ENCODE measurements at places on chromosomes 6 and 20. TPM values are rescaled to one million over a fixed set of nuclear protein-coding genes. Genes with fewer than 3 reads are reported as not detected.

ZC3H12D gene
- polyA plus RNA-seq: 0.55 TPM

NKX2-2 gene
- polyA plus RNA-seq: not detected

CCR6 gene
- not detected for polyA plus RNA-seq

ELOVL5 gene
- polyA plus RNA-seq: 83.3 TPM

CALHM4 gene
- 0.26 TPM for polyA plus RNA-seq

BHLHE23 gene
- polyA plus RNA-seq: not detected

RAB44 gene
- polyA plus RNA-seq: 0.08 TPM

DPPA5 gene
- not detected for polyA plus RNA-seq

- DNase-seq: no peak
Measured at GRCh38 chr6:89792881-89793280, 26.7 kb downstream of the MDN1 start.

DNA sequence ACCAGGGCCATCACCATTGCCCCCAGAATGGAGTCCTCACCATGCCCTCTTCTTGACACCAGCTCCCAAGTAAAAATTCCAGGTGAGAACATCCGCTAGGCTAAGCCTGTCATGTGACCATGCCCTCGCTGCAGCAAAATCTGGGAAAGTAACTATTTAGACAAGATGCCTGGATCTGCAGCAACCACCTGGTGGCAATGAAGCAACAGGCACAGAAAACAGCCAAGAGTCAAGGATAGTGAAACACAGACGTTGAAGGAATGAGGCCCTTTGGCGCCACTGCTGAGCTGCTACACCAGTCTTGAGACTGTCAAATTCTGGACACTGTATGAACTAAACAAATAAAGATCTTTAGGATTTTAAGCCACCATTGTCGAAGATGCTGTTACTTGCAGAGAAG lies 30.1 kb upstream of the TGM6 start:
- no peak for DNase-seq

- no peak for DNase-seq
Measured at GRCh38 chr20:12090920-12091319, 173.2 kb downstream of the BTBD3 start.

DNA sequence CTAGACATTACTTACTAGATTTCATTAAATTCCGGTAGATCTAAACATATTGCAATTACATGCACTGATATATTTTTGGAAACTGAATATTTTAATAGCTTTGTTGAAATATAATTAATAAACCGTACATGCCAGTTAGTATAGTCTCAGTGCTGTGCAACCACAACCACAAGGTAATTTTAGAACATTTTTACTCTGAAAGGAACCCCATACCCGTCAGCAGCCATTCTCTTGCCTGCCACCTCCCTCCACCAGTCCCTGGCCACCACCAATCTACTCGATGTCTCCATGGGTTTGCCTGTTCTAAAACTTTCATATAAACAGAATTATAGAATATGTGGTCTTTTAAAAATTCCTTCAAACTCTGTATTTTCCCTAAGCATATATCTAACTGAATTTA lies 293.9 kb downstream of the THBS2 start:
- no peak for DNase-seq

- DNase-seq: no peak
Measured at GRCh38 chr6:16681260-16681873, 79.9 kb downstream of the ATXN1 start.

GRCh38 chr20:38833154-38833856 lies 27.8 kb downstream of the PPP1R16B start:
- no peak for DNase-seq

- no peak for DNase-seq
Measured at GRCh38 chr6:8420031-8420588, 15.2 kb downstream of the SLC35B3 start.

GRCh38 chr6:44263354-44264100 lies 1.8 kb downstream of the NFKBIE start:
- no peak for DNase-seq

- no peak for DNase-seq
Measured at GRCh38 chr6:149933036-149933435, 8.8 kb upstream of the ULBP2 start.

DNA sequence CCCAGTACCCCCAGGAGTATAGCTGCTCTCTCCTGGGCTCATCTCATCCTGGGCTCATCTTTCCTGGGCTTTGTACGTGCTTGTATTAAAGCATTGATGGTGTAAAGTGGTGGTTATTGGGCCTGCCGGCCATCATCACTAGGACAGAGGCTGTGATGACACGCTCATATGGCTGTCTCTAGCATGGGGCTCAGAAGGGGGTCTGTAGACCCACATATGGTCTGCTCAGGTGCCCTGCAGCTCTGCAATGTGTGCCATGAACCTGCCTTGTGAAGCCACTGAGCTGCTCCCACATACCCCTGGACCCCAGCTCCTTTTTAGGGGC lies 143.4 kb downstream of the CDC5L start:
- DNase-seq: no peak

DNA sequence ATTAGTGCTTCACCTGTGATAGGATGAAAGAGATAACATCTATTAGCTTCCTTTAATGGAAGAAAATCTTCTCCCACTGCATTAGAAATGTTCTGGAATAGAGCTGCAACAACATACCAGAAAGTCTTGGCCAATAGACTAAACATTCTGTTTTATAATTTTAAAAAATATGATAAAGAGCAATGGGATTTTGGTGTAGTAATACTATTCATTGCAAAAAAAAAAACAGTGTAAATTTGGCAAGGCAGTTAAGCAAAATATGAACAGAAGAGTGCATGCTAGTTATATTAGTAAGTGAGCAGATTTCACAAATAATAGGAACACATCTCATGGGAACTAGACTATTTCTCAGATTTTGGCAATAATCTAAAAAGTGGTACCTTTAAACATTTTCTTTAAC lies 43.3 kb downstream of the SOX4 start:
- no peak for DNase-seq

- no peak for DNase-seq
Measured at GRCh38 chr6:32842690-32843089, 1.2 kb downstream of the PSMB8 start.

DNA sequence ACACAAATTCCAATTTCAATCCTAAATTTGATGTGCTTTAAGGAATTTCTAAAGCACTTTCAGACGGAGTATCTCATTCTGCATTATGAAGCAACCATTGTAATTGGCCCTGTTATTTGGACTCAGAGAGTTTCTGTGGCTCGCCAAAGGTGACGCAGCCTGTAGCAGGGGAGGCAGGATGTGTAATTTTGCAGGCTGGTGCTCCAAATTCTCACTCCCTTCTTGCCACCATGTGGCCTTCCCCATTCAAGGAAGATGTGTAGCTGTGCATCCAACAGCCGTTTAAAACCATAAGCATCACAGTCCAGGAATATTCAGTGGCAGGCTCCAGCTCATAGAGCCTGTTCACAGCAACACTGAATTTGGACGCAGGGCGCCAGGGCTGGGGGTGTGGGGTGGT lies 45.8 kb downstream of the AGPAT4 start:
- no peak for DNase-seq

DNA sequence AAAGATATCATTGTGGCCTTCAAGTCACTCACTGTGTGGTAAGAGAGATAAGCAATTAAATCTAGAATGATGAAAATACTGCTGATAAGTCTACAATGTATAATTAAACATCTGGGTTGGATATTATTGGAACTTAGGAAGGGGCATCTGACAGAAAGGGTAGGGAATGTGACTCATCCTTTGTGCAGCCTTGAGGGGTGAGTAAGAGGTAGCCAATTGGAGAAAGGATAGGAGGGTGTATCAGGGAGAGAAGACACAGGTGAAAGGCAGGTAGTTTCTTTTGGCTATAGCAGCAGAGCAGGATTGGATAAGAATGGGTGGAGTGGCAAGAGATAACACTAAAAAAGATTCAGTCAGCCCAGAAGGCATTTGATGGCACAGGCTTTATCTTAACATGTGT lies 182.0 kb downstream of the COL21A1 start:
- no peak for DNase-seq

- no peak for DNase-seq
Measured at GRCh38 chr20:3515379-3516170, 44.8 kb downstream of the ATRN start.
